ENCODE measurements at places on chromosomes 16 and 17.

GRCh38 chr16:66578651-66579531 lies at the start of gene CMTM2:
TSS of gene CMTM2 (plus strand) at chr16:66579463. CDS start at chr16:66579608, 145 bp downstream.
- no peak for DNase-seq

DNA sequence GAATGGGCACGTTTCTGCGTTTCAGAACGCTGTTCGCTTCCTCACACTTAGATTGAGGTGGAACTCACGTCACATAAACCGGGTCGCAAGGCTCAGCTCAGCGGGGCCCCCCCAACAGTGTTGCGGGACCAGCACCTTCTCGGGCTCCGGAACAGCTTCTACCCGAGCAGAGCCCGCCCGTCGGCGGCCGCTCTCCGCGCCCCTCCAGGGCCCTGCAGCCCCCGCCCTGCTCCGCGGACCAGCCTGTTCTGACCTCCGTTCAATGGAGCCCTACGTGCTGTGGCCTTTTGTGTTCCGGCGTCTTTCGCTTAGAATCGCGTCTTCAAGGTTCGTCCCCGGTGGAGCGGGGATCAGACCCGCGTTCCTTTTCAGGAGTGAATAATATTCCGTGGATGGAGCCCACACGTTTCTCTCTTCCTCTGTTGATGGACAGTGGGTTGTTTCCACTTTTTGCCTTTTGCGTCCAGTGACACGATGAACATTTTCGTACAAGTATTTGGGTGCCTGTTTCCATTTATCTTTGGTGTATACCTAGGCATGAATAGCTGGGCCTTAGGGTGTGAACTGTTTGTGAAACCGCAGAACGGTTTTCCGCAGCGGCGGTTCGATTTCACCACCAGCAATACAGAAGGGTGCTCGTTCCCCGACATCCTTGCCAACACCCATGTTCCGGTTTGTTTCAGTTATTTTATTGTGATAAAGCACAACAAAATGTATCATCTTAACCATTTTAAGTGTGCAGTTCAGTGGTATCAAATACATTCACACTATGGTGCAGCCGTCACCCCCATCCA lies 2.3 kb upstream of the SLC22A31 start:
- no peak for DNase-seq

GRCh38 chr17:78673395-78673794 lies 96.2 kb upstream of the DNAH17 start:
- no peak for DNase-seq

GRCh38 chr17:45395569-45396415 lies 36.9 kb downstream of the ARHGAP27 start:
- no peak for DNase-seq

DNA sequence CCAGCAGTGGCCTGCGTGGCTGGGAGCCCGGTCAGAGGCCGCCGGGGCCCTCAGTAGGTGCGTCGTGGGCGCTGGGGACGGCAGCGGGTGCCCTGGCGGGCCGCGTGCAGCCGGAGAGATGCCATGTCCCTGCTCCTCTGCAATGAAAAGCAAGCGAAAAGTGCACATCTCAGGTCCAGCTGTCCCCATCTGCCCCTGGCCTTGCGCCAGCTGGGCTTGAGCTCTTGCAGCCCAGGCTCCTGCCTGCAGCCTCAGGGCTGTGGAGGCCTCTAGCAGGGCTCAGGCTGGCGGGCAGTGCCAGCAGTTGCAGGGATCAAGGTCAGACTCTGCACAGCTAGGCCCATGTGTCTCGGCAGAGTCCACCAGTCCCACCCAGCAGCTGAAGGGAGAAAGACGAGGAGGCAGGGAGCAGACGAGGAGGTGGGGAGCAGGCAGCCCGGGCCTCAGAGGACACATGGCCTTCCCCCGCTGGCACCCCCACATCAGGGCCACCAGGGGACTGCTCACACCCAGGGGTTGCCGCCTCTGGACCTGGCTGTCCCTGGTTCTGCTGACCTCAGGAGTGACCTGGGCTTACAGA lies 11.2 kb downstream of the SLC16A3 start:
- no peak for DNase-seq

GRCh38 chr17:39659279-39660010 lies 5.7 kb upstream of the TCAP start:
- DNase-seq: no peak

- no peak for DNase-seq
Measured at GRCh38 chr16:2686912-2687507, 4.7 kb downstream of the KCTD5 start.

DNA sequence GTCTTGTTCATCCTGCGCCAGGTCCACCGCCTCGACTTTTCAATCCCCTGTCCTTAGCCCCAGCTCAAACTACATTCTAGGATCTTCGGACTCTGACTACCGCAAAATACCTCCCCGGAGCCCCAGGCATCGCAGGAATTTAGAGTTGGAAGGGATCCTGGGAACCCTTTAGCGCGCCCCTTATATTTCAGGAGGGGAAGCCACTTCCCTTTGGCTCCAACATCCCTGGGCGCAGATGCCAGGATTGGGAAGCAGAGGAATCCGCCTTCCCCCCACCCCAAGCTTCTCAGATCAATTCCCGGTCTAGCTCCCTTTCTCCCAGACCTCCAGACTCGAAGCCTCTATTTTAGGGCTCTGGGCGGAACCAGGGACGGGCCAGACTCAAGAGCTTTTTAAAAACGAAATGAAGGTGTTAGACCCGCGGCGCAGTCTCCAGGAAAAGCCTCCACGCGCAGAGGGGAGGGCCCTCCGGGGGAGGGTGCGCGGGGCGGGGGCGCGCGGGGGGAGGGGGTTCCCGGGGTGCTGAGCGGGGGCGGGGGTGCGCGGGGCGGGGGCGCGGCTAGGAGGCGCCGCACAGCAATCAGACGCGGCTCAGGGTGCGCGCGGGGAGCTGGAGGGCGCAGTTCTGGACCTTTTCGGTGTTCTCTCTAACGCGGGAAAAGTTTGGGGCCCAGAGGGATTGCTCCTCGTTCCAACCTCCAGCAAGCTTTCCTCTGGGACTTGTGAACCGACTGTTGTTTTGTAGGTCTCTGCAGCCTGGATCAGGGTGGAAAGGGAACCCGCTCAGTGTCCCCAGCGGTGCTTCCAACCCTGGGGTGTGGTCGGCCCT lies 1.6 kb downstream of the AHSP start:
- DNase-seq: no peak

DNA sequence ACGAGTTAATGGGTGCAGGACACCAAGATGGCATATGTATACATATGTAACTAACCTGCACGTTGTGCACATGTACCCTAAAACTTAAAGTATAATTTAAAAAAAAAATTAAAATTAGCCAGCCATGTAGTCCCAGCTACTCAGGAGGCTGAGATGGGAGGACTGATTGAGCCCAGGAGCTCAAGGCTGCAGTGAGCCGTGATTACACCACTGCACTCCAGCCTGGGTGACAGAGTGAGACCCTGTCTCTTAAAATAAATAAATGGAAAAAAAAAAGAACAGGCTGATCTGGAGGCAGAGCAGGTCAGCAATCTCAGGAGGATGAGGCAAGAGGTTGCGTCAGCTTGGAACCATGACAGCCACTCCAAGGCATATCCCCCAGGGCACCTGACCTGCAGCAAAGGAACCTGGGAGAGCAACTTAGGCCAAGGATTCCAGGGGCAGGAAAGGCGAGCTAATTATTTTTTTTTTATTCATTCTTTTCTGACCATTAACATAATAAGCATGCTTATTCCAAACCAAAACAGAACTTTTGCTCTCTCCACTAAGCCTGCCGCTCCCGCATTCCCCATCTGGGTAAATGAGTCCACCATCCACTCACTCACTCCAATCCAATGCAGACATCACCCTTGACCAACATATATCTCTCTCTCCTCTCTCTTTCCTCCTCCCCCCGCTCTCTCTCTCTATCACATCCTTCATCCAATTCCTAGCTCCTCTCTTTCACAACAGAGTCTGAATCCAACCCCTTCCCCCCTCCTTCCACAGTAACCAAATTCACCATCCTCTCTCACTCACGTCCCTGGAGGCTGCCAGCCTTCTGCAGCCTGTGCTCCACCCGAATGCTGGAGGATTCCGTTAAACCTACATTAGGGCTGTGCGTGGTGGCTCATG lies 47.7 kb downstream of the TK2 start:
- DNase-seq: no peak

GRCh38 chr16:56460101-56460500 lies 8.7 kb downstream of the OGFOD1 start:
- no peak for DNase-seq

- DNase-seq: no peak
Measured at GRCh38 chr16:11651796-11652195, 16.5 kb upstream of the SNN start.

- no peak for DNase-seq
Measured at GRCh38 chr16:89899879-89900481, 18.7 kb upstream of the MC1R start.

DNA sequence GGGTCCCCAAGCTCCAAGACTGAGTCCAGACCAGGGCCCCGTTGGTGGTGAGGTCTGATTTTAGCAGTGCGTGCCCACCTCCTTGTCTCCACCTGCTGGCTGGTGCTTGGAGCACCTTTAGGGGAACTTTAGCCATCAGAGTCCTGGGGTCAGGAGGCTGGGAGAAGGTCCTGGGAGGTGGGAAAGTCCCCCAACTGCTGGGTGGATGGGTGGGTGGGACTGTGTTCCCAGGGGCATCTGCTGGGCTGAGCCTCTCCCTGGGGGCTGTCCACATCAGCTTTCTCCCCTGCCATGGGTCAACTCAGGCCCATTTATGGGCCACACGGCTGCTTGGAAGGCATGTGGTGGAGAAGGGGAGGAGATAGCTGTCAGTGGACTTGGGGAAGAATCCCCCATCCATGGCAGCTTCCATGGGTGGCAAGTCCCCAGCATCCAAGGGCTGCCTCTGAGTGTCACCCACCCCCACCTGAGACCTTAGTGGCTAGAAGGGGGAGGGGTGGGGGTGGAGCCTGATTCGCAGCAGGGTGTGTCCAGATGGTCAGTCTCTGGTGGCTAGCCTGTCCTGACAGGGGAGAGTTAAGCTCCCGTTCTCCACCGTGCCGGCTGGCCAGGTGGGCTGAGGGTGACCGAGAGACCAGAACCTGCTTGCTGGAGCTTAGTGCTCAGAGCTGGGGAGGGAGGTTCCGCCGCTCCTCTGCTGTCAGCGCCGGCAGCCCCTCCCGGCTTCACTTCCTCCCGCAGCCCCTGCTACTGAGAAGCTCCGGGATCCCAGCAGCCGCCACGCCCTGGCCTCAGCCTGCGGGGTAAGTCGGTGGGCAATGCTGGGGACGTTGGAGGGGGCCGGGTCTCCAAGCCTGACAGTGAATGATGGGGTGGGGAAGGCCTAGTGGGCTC lies at the start of gene TRPV2:
Gene TRPV2 (plus strand): TSS at position 541 of the 894 bp plus-strand sequence. CDS start 2,098 bp downstream, outside the sequence.
- DNase-seq: no peak

DNA sequence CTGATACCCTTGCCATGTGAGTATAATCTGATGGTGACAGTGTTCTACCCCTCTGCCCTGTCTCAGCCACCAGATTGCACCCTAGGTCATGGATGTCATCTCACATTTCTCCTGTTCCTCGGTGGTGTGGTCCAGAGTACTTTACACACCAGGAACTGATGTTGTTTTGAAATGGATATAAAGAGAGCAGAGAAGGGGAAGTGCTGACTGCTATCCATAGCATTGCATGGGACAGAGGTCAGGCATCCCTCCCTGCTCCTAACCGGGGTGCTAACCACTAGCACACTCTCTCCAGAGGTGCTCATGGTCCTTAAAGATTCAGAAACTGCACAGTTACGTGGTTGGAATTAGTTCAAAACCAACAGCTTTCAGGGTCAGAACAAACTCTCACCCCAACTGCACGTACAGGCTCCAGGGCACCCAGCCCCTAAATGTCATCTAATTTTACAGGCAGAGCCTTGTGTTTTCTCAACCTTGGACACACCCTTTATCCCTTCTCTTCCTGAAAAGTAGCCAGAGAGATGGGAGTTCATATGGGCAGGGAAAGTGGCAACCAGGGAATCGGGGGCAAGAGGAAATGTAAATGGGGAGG lies 16.3 kb downstream of the TTLL6 start:
- no peak for DNase-seq

DNA sequence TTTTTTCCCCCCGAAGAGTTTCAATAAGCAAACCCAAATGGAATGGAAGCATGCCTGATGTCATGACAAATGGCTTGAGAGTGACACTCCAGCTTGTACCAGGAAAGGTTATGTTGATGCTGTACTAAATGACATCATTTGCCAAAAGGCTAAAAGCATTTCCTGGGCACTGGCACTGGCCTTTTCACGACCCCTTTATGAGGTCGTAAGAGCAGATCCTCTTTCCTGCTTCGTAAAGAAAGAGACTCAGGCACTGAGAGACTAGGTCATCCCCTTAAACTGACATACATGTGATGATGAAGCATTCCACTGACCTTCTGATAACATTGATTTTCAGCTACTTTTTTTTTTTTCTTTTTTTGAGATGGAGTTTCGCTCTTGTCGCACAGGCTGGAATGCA lies 30.5 kb downstream of the CEP295NL start:
- no peak for DNase-seq

- no peak for DNase-seq
Measured at GRCh38 chr16:69073181-69073702, 32.2 kb upstream of the HAS3 start.
